ENCODE measurements at places on chromosomes 16 and 17. TPM values are rescaled to one million over a fixed set of nuclear protein-coding genes. Genes with fewer than 3 reads are reported as not detected.

GRCh38 chr17:54237911-54238515 is 415.3 kb downstream of the KIF2B start:
- DNase-seq: no peak

DNA sequence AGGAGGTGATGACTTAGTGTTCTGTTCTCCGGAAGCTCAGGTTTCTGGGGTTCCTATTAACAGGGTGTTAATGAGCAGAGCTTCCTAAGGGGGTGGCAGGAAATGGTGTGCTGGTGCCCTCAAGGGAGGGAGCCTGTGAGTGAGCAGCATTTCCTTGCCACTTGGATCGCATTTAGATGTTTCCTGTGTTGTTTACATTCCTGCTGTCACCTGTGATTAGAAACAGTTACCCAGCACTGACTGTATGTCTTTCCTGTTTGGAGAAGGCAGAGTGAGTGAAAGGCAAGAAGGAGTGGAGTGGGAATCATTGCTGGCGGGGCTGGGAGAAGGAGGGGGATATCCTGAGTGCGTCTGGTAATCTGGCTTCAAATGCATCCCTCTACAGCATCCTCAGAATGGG is 214.6 kb downstream of the CCDC182 start:
- DNase-seq: no peak

DNA sequence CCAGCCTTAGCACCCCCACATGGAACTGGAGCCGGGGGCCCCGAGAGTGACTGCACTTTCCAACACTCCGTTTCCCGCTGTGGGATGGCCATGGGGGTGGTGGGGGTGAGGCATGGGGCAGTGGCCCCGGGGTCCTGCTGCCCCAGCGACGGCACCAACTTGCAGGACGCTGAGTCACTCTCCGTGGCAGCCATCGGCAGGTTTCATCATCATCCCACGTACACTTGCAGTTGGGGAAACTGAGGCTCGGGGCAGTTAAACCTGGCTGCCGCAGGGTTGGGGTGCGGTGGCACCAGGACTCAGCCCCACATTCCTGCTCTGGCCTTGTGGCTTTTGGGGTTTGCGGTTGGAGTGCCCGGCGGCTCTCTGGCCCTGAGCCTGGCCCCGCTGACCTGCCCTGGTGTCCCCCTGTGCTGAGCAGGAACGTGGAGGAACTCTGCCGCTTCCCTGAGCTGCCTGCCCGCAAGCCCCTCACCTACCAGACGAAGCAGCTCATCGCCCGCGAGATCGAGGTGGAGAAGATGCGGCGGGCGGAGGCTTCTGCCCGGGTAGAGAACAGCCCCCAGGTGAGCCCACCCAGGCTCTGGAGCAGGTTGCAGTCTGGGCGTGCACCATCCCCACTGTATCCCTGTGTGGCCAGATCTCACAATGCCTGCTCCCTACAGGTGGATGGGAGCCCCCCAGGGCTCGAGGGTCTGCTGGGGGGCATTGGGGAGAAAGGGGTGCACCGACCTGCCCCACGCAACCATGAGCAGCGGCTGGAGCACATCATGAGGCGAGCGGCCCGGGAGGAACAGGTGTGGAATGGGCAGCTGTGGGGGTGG is 4.0 kb downstream of the GNG13 start:
- no peak for DNase-seq

The KRT36 gene
- total RNA-seq: 0.36 TPM

DNA sequence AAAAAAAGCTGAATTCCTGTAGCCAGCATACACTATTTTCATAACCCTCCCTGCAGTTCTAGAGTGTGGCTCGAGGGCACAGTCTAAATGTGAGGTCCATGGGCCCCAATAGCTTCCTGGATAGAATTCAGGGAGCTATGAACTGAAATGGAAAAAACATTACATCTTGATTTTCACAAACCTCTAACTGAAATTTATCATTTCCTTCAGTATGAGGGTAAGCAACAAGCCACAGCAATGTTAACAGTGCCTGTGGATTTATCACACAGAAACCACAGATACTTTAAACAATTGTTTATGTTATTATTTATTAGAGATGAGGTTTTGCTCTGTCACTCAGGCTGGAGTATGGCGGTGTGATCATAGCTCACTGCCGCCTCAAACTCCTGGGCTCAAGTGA is 18.2 kb downstream of the TMEM92 start:
- no peak for DNase-seq

DNA sequence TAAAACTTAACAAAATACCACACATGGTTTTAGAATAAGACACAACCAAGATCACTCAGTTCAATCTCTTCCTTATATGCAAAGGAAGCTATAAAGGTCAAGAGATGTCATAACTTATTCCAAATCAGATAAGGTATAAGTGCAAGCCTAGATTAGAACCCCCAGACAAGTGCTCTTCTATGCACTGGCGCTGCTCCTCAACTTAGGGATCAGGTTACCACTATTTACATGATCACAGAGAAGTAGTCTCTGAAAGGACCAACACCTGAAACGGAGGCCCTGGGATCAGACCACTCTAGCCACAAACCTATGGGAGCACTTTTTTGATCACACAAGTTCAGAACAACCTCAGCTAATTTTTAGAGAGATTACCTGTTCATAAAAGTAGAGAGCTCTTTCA is 16.6 kb downstream of the COPS3 start:
- no peak for DNase-seq

GRCh38 chr17:43327421-43327820 is 71.4 kb upstream of the ARL4D start:
- DNase-seq: no peak

DNA sequence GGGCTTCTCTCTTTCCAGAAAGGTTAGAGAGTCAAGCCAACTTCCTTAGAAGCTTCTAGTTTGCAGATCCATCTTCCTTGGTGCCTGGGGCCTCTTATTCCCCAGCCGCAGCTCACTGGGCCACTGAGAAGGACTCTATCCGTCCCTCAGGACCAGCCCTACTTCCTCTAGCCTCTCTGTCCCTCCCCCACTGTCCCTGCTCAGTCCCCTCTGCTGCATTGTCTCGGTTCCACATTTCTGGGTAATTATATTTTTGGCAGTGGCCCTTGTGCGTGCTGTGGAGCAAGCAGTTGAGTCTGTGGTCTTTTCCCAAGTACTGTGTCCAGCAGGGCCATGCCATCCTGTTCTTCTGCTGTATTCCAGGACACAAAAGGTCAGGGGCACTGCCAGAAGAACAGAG is 17.8 kb downstream of the IRX3 start:
- no peak for DNase-seq

The SLC52A1 gene
- 0.34 TPM for total RNA-seq

GRCh38 chr17:68184816-68185436 is 62.9 kb upstream of the AMZ2 start:
- DNase-seq: no peak

GRCh38 chr16:12558641-12559040 is 245.0 kb downstream of the CPPED1 start:
- no peak for DNase-seq

- DNase-seq: peak; percentile 67
Observed at GRCh38 chr17:65537845-65538674, 23.4 kb downstream of the AXIN2 start.

The ASGR2 gene
- total RNA-seq: 10.3 TPM

GRCh38 chr17:4719684-4720221 is 9.3 kb downstream of the ARRB2 start:
- no peak for DNase-seq

DNA sequence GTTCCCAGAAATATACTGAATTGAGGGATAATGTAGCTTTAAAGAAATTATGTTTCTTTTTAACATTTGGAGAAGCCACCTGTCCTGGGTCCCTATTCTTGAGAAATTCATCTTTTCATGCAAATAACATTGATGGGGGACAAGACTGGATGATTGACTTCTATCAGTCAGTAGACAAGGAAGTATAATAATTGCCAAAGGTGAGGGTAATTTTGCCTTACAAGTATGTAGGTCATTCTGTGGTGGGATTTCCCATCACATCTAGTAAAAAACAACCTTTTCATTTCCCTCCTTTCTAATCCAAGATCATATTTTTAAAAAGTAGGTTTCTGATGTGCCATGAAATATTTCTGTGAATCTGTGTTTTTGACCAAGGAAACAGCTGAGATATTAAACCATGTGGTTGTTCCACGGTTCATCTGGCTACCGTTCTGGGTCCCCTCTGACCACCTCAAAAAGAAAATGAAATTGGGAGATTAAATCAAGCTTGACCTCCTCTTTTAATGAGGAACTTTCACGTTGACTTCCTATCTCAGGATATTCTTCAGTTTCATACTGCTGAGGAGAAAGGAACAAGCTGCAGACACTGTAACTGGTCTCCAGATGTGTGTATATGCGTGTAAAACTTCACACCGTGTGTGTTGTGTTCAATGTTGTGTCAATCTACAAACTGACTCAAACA is 138.6 kb downstream of the MAP2K6 start:
- DNase-seq: no peak

GRCh38 chr16:84665843-84666242 is 17.5 kb downstream of the KLHL36 start:
- no peak for DNase-seq

- DNase-seq: no peak
Observed at GRCh38 chr17:82179946-82180475, 32.6 kb downstream of the CCDC57 start.

The CCDC78 gene
- total RNA-seq: 2.9 TPM

DNA sequence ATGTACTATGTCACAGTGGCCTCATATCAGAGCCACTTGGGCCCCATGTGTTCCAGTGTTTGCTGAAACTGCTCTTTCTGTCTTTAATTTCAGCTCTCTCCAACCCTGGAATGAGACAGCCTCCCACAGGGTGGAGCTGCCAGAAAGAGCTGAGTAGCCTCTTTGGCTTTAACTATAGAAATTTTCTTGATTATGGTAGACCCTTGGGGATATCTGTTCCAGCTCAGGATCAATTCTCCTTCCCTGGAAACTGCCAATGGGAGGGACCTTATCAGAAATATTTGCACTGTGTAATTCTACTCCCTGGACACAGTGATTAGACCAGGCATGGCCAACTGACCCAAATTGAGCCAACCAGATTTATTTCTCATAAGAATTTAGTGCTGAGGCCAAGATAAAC is 39.0 kb upstream of the KDM8 start:
- no peak for DNase-seq

DNA sequence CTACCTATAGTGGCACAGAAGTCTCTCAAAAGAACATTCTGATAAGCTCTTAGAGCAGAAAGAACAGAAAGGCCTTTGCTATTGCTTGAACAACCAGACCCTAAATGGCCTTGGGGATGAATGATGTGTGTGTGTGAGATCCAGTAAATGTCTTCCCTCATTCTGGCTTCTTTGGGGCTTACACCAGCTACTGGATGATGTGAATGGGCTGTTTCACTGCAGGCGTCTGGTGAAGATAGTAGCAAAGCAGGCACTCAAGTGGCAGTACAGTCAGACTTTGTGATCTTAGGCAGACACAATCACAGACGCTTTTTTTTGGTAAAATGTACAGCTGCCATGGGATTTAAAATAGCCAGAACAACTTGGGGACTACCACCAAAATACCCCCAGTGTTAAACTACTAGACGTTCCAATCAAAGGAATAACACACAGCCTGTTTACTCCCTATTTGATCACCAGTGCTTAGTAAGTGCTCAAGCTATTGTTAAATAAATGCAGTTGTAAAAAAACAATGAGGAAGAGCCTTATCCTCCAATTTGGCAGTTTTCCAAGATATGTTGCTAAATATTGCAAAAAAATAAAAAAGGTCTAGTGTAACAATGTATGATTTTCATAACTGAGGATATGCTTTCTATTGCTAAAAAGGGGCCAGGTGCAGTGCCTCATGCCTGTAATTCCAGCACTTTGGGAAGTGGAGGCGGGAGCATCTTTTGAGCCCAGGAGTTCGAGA is 17.9 kb downstream of the NDUFAB1 start:
- no peak for DNase-seq

The PHOSPHO1 gene
- 1.5 TPM for total RNA-seq

GRCh38 chr17:41073676-41074075 is 8.0 kb upstream of the KRTAP2-4 start:
- DNase-seq: no peak

The SEPTIN12 gene
- total RNA-seq: not detected

Data from spleen (tissue), 13 donors.